ENCODE measurements at places on chromosomes 7 and 10. TPM values are rescaled to one million over a fixed set of nuclear protein-coding genes. Genes with fewer than 3 reads are reported as not detected.

DNA sequence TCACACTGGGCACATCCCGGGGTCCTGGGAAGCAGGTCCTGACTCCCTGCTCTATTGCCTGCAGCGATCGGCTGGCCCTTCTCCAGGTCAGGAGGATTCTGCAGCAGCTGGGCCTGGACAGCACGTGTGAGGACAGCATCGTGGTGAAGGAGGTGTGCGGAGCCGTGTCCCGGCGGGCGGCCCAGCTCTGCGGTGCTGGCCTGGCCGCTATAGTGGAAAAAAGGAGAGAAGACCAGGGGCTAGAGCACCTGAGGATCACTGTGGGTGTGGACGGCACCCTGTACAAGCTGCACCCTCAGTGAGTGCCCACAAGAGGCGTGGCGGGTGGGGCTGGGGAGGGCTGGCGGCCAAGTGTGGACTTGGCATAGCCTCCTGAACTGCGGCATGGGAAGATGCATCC, 12.8 kb upstream of the HK1 start:
- H3K4me3 ChIP-seq, result no peak overlapping the region
- peaks cover 18% of the 10 kb centered on the region for H3K27me3 ChIP-seq
- DNase-seq, result no peak
- H3K27ac ChIP-seq, result no peak overlapping the region

Gene GIMAP5
- total RNA-seq, result 46.7 TPM

- H3K36me3 ChIP-seq, result no peaks in the 10 kb centered on the region
- H3K27ac ChIP-seq, result no peak overlapping the region
- peaks cover 7% of the 10 kb centered on the region for H3K4me1 ChIP-seq
Observed at GRCh38 chr7:30225863-30226613, 58.4 kb upstream of the ZNRF2 start.

Gene FGFR2
- not detected for total RNA-seq

Gene PLXDC2
- total RNA-seq, result not detected

DNA sequence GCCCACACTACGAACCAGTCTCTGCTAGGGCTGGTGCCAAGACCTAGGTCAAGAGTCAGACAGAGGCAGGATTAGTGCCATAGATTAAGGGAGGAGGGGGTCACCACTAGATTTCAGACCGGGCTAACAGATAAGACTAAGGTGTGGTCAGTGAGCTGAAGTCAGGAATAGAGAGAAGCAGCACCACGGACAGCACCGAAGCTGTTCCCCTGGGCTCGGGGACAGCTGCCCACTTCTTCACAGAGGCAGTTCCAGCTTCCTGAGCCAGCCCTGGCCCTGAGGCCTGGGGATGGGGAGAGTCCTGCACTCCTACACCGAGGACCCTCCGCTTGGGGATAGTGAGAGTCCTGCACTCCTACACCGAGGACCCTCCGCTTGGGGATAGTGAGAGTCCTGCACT, 11.2 kb upstream of the JAKMIP3 start:
- no peaks in the 10 kb centered on the region for H3K27me3 ChIP-seq
- peaks cover 5% of the 10 kb centered on the region for H3K36me3 ChIP-seq
- DNase-seq, result no peak
- no peak overlapping the region for H3K4me3 ChIP-seq
- no peak overlapping the region for H3K27ac ChIP-seq

DNA sequence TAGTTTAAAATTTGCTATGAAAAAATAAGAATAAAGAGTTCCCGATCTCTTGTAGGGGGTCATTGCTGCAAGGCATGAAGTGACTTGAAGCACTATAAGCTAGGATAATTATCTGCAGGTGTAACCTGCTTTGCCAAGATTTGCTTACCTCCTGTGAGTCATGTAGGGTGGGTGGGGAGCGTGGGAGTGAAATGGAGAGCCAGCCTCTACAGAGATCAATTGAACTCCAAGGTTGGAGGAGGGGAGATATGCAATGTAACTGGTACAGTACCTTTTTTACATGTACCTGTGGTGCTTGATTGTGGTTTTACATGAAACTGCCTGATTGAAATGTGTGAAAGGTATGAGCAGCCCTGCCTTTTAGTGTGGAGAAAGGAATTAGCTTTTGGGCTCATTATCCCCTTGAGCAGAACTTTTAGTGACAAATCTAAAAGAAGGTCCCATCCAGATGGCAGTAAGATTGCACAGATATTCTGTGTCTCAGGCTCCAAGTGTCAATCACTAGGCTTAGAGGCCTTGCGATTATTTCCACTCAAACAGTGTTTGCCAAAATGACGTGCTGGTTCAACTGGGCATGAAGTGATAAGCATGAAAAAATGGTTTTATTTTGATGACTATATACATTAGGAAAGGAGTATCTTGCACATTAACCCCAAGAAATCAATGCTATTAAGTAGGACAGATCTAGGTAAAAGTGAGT, 138.6 kb upstream of the GRB10 start:
- no peak for DNase-seq
- no peak overlapping the region for H3K4me3 ChIP-seq
- no peaks in the 10 kb centered on the region for H3K36me3 ChIP-seq
- peaks cover 8% of the 10 kb centered on the region for H3K27me3 ChIP-seq
- H3K27ac ChIP-seq, result no peak overlapping the region

DNA sequence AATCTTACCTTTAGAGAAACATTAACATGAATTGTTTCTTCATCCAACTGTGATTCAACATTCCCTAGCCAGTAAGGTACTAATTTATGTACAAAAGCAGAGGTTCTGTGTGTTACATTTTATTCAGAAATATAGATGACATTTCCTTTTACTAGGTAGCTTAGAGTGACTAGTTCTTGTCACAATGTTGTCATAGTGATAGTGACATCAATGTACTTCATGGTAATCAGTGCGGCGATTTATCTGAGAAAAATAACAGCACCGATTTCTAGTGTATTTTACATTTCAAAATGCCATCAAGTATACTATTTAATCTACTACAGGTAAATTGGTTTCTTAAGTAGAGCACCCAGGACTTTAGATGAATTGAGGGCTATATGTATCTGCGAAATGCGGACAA, 72.1 kb upstream of the DGKB start:
- no peak overlapping the region for H3K27ac ChIP-seq
- H3K36me3 ChIP-seq, result no peaks in the 10 kb centered on the region
- no peaks in the 10 kb centered on the region for H3K27me3 ChIP-seq
- H3K4me1 ChIP-seq, result no peaks in the 10 kb centered on the region

GRCh38 chr7:84157171-84157570, 37.4 kb downstream of the SEMA3A start:
- H3K36me3 ChIP-seq, result no peaks in the 10 kb centered on the region
- no peak for DNase-seq
- no peaks in the 10 kb centered on the region for H3K4me1 ChIP-seq
- no peaks in the 10 kb centered on the region for H3K27me3 ChIP-seq
- H3K4me3 ChIP-seq, result no peak overlapping the region

DNA sequence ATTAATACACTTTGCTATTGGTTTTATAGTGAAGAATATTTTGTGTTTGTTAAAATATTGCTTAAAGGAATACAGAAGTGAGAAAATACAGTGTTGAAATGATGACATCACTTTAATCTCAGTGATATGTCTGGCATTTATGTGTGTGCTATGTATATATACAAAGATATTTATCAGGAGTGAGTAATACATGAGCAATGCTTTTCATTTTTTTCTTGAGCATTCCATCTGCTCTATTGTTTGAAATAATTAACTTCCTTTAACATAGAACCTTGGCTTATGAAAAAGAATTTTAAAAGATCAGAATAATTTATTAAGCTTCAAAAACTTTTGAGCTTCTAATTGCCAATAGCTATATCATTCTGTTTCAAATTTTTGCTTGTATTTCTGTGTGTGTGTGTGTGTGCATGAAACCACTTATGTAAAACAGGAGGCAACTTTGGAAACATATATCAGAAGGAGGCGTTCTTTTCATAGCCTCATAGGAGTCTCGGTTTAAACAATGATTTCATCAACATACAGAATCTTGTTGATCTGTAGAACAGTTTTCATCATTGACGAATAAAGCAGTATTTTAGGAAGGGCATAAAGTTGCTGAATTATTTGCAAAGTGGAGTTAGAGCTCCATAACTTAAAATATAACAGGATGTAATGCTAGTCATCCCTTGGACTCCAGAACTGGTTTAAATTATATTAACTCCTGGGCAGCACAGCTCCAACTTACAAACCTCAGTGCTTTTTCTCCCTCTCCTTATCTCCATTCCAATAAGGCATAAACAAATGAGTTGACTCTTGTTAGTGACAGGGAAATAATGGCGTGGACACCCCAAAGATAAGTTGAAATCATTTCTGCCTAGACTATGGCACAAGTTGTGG, 228.4 kb upstream of the DGKB start:
- no peaks in the 10 kb centered on the region for H3K36me3 ChIP-seq
- H3K27me3 ChIP-seq, result no peaks in the 10 kb centered on the region
- no peak for DNase-seq

- H3K4me3 ChIP-seq, result no peak overlapping the region
- no peaks in the 10 kb centered on the region for H3K36me3 ChIP-seq
- H3K27me3 ChIP-seq, result no peaks in the 10 kb centered on the region
- no peaks in the 10 kb centered on the region for H3K4me1 ChIP-seq
Observed at GRCh38 chr7:117682681-117683385, 190.4 kb downstream of the CTTNBP2 start.

- peaks cover 27% of the 10 kb centered on the region for H3K4me1 ChIP-seq
- peaks cover 45% of the 10 kb centered on the region for H3K36me3 ChIP-seq
- peak; percentile 44 for DNase-seq
- H3K27me3 ChIP-seq, result no peaks in the 10 kb centered on the region
- peak overlapping the region; percentile 96 for H3K27ac ChIP-seq
Observed at GRCh38 chr10:3785851-3786271, 852 bp upstream of the KLF6 start.

- H3K4me3 ChIP-seq, result no peak overlapping the region
- peaks cover 9% of the 10 kb centered on the region for H3K4me1 ChIP-seq
- DNase-seq, result no peak
- H3K36me3 ChIP-seq, result no peaks in the 10 kb centered on the region
Observed at GRCh38 chr10:73262105-73262730, 9.8 kb upstream of the MRPS16 start.

DNA sequence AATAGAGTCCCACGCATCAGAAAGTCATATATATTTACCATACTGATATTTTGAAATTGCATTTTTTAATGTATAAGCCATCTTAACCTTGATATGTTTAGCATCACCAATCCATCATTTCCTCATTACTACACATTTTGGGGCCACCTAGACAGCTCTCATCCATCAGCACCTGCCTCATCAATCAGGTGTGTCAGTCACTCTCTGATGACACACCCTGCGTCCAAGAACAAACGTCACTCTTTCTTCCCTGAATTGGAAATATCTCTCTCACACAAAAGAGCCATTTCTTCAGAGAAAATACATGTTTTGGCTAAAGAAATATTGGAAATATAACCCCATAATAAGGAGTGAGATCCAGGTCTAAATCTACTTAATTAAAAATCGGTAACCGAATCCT, 38.9 kb upstream of the RSU1 start:
- H3K27me3 ChIP-seq, result peaks cover 22% of the 10 kb centered on the region
- no peak overlapping the region for H3K4me3 ChIP-seq
- H3K27ac ChIP-seq, result no peak overlapping the region
- DNase-seq, result no peak
- no peaks in the 10 kb centered on the region for H3K4me1 ChIP-seq

DNA sequence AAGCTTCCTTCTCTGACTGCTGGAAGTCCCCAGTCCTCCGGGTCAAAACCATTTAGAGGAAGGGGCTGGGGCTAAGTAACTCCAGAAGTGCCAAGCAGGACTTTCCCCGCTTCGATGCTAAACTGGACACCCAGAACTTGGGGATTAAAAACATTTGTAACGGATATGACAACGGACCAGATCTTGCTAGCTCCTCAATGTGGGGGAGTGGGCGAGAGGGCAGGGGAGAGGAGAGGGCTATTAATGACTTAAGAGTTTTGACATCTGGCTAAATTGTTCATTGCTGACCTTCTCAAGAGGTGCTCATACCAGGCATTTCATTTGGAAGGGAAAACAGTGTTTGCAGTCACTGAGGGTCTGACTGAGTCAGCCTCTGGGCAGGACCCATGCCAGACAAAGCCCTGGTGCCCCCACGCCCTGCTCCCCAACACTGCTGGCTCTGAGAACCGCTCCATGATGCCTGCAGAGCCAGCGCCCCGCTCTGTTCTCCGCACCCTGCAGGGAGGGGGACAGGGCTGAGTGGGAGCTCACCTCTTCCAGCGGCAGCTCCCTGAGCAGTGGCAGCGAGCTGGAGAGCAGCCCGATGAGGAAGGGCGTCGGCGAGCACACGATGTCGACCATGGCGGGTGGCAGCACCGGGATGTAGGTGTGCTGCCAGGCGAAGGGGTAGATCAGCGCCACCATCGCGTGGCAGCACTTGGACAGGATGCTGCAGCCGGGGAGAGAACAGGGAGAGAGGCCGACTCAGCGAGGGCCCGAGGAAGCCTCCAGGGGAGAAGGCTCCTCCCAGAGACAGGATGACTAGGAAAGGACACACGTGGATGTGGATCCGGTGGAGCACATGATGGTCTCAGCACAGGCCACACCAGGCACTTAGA, 47.7 kb upstream of the MKRN1 start:
- DNase-seq, result no peak
- H3K4me3 ChIP-seq, result no peak overlapping the region
- peaks cover 6% of the 10 kb centered on the region for H3K4me1 ChIP-seq
- no peaks in the 10 kb centered on the region for H3K36me3 ChIP-seq
- no peak overlapping the region for H3K27ac ChIP-seq

Gene CHAT
- 2.2 TPM for total RNA-seq

- no peaks in the 10 kb centered on the region for H3K36me3 ChIP-seq
- H3K27ac ChIP-seq, result no peak overlapping the region
- peaks cover 11% of the 10 kb centered on the region for H3K4me1 ChIP-seq
- DNase-seq, result no peak
- H3K4me3 ChIP-seq, result no peak overlapping the region
Observed at GRCh38 chr10:88491314-88491713, 91.8 kb downstream of the RNLS start.

Gene SHH
- total RNA-seq, result 0.14 TPM

DNA sequence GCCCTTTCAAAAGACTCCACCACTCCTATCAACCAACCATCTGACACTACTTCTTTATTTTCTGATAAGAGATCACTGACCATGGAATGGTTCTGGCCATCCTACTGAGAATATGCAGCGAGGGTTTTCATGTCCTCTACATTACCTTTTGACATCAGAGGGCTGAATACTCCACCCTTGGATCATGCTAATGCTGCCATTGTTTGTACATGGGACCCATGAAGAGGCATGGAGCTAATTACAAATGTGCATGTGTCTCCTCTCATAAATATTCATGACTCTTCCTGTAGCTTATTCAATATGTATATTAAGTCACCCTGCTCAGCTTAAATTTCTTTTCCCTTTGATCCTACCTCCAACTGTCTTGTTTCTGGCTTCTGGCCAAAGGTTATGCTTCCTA, 1065.8 kb upstream of the GHITM start:
- DNase-seq, result no peak
- H3K27ac ChIP-seq, result no peak overlapping the region
- H3K4me1 ChIP-seq, result no peaks in the 10 kb centered on the region
- no peaks in the 10 kb centered on the region for H3K36me3 ChIP-seq
- no peaks in the 10 kb centered on the region for H3K27me3 ChIP-seq

Measured in activated T-helper 2 cell treated with anti-CD3 and anti-CD28 coated beads, Interferon-gamma antibody, Interleukin-2, Interleukin-4, amounts not matched to agents 10 μg/mL and 5 μg/mL and 100 μg/mL, durations not matched to agents 14 hours and 24 hours and 36 hours (primary cell).